ENCODE measurements at places on chromosomes 5 and 9. TPM values are rescaled to one million over a fixed set of nuclear protein-coding genes. Genes with fewer than 3 reads are reported as not detected.

Gene CCDC69
- total RNA-seq = 23.4 TPM

Gene SIT1
- not detected for total RNA-seq

Gene FKBP15
- total RNA-seq = 27.7 TPM

Gene UGT3A1
- not detected for total RNA-seq

Gene ZBTB34
- total RNA-seq = 13.8 TPM

Gene FGD3
- 7.8 TPM for total RNA-seq

Gene LCN10
- total RNA-seq = not detected

Gene TAF11L5
- not detected for total RNA-seq

Gene BRD9
- total RNA-seq = 28.4 TPM

Gene ABO
- total RNA-seq = 1.4 TPM

Gene CNTNAP3B
- total RNA-seq = 22.4 TPM

Gene SLIT3
- 16.2 TPM for total RNA-seq

Gene SPAG8
- total RNA-seq = 0.29 TPM

Gene GPRIN1
- total RNA-seq = 1.7 TPM

Gene VLDLR
- 2.7 TPM for total RNA-seq

Gene TEK
- 2.5 TPM for total RNA-seq

Gene SPINK4
- not detected for total RNA-seq

Gene CDK9
- 80.6 TPM for total RNA-seq

Gene NUTM2G
- total RNA-seq = not detected

Gene HK3
- total RNA-seq = 0.32 TPM

Gene PCDHB10
- total RNA-seq = 0.19 TPM

Gene OGN
- total RNA-seq = 1.2 TPM

Gene SLC46A2
- 62.6 TPM for total RNA-seq

Gene FAM78A
- total RNA-seq = 0.55 TPM

Gene GKAP1
- 1.3 TPM for total RNA-seq

Gene SERF1B
- 30.3 TPM for total RNA-seq
